Cardiac muscle cell (in vitro differentiated cells and primary cell): ENCODE measurements at places on chromosomes 6 and 20.

GRCh38 chr6:42901538-42901957 lies 14.3 kb upstream of the PTCRA start:
- DNase-seq = peak; percentile 92

DNA sequence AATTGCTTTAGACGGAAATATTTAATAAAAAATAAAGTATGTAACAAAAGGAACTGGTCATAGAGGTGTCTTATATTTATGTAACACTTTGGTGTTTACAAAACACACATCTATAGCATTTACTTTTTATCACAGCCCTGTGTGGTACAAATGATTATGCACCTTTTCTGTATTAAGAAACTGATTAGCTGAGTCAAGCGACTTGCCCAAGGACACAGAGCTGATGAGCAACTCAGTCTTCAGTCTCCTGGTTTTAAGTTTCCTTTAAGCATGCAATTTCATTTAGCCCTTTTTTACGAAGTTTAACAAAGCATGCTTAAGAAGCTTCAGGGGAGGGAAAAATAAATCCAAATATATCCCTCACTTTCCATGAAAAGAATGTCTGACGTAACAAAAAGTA lies 2.5 kb downstream of the DCDC2 start:
- no peak for DNase-seq

DNA sequence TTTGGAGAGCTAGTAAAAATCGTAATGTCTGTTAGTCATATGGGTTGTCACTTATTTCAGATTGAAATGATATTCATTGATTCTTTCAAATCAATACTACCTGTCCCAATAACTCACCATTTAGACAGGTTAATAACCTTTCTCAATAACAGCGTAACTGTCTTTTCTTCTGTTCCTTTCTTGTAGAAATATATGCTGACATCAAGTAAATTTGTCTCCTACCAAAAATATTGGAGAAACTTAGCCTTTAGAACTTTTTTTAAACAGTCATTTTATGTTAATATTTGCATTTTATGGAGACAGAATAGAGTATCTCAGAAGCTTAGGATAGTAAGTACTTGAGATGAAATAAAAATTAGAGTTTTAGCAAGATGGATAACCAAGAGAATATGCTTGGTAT lies 278.2 kb downstream of the UST start:
- no peak for DNase-seq

GRCh38 chr6:4401408-4402368 lies 266.3 kb upstream of the ECI2 start:
- no peak for DNase-seq

DNA sequence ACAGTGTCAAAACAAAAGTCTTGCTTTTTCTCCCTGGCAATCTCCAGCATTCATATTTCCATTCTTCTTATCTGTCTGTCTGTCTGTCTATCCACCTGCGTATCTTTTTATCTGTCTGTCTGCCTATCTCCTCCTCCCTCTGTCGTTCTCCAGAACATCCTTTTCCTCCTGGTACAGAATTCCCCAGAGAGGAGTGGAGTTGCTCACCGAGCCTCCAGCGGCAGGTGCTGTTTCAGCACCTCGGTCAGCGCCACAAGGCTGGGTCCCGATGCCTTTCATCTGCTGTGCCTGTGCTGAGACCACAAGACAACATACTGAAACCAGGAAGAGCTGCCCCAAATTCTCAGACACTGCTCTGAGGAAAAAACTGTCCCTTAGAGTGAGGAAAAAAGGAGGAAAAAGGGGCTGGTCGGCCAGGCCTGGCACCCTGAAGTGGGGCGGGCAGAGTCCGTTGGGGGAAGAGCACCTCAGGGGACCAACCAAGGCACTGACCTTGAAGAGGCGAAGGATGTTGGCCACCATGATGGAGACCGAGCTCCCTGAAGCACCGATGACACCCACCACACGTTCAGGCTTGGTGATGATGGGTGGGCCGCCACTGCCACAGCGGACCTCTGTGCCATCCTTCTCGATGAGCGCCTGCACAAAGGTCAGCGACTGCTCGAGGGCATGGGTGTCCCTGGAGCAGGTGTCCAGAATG lies 13.3 kb downstream of the GRM4 start:
- peak; percentile 45 for DNase-seq

- DNase-seq = no peak
Measured at GRCh38 chr20:13229538-13229937, 8.5 kb downstream of the ISM1 start.

- DNase-seq = no peak
Measured at GRCh38 chr6:32148289-32149091, 3.2 kb downstream of the PRRT1 start.

DNA sequence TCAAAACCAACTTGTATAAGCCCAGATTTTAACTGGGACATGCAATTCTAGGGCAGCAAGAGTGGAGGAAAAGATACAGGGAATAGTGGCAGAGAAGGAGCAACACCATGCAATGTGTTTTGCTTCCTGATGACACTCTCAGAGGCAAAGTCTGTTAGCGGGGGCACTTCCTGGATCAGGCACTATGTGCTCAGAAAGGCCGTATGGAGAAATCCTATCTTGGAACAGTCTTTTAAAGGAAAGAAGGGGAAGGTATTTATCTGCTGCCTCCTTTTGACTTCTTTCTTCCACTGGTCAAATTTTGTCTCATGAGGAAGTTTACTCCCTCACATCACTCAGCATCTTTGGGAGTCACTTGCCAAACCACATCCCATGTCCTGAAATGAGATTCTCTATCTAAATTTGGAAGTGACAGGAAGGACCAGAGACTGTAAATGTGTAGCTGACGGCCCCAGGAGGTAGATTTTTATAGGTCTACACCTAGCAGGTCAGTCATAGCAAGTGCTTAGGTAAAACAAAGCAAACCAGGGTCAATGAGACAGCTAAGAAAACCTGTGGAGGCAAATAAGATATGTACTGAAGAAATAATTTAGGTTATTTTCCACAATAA lies 91.7 kb upstream of the ELOVL5 start:
- no peak for DNase-seq

DNA sequence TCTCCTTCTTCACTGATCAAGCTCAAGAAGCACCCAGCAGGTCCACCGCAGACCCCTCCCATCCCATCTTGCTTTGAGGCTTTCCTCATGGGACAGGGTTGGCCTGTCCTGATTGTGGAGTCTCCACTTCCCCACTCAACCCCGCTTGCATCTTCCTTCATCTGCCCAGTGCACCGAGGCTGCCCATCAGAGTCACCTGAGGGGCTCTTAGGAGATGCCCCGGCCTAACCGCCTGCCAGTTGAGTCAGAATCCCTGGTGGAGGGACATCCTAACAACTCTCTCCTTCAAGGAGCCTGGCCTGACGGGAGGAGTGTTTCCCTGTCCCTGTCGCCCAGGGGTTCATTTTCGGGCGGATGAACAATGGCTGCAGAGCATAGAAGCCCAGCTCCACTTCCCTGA lies 46.1 kb downstream of the RBM38 start:
- no peak for DNase-seq
